SIG-M5 (cell line): ENCODE measurements at places on chromosomes 3 and 15.

GRCh38 chr15:69979783-69980182 lies 117.9 kb downstream of the TLE3 start:
- no peak for DNase-seq

DNA sequence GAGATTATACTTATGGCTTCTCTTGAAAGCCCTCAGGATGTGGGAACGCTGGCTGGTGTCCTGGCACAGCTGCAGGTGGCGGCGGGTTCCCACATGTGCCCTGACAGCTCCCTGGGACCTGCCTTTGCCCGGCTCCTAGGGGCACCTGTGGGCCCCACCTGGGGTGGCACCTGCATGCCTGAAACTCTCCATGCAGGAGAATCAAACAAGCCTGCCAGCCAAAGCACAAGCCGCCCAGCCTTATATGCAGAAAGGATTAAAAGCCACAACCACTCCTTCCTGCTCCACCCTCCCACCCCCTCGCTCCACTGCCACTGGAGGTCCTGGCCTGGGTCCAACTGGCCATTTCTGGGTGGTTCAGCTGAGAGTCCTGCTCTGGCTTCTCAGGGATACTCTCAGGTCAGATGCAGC lies 18.1 kb downstream of the TRPM1 start:
- DNase-seq: no peak

DNA sequence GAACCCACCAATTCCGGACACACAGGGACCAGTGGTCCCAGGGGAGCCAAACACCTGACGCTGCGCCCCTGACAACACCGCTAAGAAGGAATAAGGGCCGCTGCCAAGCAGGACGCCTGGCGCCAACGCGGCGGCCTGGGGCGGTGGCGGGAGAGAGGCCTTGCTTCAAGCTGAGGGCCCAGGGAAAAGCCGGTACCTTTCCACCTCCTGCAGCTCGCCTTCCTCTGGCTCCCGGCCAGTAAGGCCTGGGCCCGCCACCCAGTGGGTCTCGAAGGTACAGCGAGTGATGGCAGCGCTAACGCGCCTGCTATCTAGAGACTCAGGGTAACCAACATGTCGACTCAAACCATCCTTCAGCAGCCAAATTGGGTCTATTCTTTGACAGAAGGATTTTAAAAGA lies 1074.1 kb downstream of the SI start:
- DNase-seq: no peak

- no peak for DNase-seq
Measured at GRCh38 chr3:170391108-170391507, 27.6 kb upstream of the CLDN11 start.

DNA sequence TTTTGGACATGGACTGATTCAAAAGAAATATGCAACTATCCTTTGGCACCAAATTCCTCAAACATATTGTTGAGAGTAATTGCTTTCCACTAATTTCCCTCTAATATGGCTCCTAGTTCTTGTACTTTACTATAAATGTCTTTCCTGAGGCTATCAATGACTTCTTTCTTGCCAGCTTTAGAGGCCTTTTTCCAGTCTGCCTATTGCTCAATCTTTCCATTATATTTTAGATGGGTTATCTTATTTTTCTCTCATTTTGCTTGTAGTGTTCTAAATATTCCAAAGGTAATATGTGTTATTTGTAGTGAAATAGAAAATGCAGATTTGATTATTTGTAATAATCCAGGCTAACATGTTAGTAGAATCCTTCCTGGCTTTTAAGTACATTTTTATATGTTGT lies 11.5 kb upstream of the TEX9 start:
- DNase-seq: no peak

GRCh38 chr3:106348139-106348690 lies 479.4 kb upstream of the CBLB start:
- DNase-seq: no peak

DNA sequence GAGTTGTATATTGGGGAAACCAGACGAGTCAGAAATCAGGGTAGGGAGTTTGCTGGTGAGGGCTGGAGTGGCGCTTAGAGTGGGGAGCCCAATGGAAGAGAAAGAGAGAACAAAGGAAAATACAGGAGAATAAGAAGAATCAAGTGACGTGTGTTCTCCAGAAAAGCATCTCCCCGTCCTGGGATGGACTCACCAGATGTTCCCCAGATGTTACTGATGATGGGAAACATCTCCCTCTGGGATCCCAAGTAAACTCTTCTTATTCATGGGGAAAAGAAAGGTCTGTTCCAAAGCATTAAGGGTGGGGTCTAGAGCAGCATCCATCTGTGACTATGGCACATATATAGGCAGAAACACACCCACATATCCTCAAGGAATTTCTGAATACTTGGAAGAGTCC lies 3.0 kb upstream of the CSRNP1 start:
- no peak for DNase-seq
